ENCODE measurements at places on chromosomes 3 and 15.
A peak's percentile ranks its signal among the peaks of the same experiment; 100 is the strongest.

DNA sequence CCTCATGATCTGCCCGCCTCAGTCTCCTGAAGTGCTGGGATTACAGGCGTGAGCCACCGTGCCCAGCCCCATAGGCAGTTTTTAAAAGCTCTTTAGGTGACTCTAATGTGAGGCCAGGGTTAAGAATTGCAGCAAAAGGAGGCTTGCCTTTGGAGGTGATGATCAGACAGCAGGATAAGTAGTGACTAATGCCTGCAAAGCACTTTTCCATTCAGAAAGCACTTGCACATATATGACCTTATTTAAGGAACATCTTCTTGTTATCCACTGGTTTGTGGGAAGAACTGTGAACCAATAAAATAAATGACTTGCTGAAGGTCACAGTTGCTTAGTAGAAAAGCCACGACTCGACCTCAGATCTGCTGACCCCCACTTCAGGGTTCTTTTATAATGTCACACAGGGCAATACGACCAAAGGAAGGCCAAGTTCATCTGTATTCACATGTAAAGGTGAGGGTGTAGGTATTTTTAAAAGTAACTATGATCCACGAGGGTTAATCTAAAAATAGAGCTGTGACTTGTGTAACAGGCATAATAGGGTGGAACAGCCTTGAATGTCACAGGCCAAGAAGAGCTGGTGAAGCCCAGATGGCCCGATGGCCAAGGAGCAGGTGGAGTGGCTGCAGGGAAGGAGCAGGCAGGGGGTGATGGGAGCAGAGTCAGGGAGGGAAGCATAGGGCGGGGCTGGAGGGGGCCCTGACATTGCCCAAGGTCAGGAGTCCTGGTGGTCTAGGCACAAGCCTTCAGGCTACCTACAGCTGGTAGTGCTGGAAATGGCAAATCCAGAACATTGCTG lies 24.4 kb downstream of the LARP6 start:
- no peak for DNase-seq

- no peak for DNase-seq
Measured at GRCh38 chr15:81744364-81744763, 301.5 kb downstream of the MEX3B start.

DNA sequence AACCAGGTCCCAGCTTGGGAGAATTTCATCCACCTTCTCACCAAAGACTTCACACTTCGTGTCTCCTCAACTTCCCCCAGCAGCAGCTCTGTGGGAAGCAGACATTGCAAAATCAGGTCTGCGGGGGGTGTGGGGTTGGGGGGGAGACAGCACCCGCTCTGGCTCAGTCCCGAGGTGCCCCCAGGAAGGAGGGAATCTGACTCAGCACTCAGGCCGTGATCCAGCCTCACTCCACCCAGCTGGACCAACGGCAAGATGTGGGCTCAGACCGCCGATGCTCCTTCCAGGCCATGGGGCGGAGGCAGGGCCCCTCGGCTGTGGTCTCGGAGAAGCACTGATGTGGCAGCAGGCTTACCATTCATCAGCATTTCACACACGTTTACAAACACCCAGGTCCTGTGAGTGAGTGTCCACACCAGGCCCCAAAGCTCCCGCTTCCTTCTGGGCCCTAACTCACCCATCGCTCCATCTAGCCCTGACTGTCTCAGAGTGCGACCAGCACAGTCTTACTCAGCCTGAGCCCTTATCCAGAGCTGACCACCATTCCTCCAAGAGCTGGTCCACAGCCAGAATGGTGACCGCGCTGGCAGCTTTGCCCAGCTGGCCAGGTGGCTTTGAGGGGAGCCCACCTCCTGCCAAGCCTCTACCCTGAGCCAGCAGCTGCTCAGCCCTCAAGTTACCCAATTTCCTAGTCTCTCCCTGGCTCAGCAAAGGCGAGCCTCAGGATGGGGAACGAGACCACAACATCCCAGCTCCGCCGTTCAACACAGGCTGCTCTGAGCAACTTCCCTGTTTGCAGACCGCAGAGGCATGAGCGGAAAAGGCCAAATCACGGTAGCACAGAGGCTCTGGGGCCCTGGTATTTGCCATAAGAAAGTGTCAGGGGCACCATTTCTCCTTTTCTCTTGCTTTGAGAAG lies 3.3 kb downstream of the STAB1 start:
- no peak for DNase-seq

GRCh38 chr15:98643115-98643514 lies 5.2 kb upstream of the IGF1R start:
- DNase-seq = no peak

- no peak for DNase-seq
Measured at GRCh38 chr3:159789742-159790635, 198.6 kb upstream of the IL12A start.

DNA sequence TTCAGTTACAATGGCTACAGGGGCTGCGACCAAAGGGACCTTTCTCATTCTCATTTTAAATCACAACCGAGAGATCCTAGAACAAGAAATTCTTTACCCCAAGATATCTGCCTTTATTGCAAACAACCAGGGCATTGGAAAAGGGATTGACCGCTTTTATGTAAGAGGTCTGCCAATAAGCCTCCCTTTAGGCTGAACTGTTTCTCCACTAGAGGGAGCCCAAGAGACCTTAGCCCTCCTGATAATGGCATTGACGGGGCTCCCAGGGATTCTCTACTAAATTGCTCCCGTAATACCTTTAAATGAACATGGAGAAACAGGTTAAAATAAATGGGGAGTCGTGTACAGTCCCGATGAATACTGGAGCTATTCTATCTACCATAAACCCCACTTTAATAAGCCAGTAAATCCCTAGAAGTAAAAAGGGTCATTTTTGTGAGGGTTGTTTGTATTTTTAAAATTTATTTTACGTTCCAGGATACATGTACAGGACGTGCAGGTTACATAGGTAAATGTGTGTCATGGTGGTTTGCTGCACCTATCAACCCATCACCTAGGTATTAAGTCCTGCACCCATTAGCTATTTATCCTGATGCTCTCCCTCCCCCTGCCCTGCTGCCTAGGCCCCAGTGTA lies 7.5 kb upstream of the IGSF10 start:
- DNase-seq = peak; percentile 40

- peak; percentile 22 for DNase-seq
Measured at GRCh38 chr15:64536244-64536836, 76.0 kb downstream of the ZNF609 start.

DNA sequence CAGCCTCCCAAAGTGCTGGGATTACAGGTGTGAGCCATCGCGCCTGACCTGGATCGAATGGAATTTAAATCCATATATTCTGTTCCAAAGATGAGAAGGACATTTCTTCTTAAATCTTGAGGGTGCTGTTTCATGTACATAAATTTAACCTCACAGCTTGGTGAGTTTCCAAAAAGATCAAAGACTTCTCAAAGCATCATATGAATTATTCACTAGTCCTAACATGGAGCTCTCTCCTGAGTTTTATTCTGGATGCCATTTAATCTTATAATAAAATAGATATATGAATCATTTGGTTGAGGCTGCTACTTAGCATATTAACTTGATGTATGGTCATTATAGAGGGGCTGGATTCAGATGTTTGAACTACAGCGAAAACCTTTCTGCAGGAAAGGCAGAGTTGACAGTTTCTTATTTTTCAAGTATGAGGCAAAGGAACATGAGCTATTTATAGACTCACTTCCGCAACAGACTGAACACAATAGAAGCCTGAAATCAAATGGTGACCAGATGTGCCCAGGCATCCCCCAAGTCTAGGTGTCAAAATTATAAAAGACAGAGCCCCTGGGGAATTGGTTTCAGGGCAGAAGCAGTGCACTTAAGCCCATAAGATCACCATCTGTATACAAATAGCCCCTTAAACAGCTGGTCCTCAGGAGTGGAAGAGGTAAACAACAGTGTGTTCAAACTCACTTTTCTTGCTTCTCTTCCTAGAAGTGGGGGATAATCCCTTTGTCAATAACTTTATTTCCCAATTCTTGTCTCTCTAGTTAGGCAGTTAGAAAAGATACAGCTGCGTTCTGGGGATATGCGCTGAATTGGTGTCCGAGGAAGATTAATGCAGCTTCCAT lies 29.7 kb downstream of the STARD9 start:
- no peak for DNase-seq

GRCh38 chr3:156787926-156788663 lies 38.1 kb upstream of the LEKR1 start:
- DNase-seq = peak; percentile 54

DNA sequence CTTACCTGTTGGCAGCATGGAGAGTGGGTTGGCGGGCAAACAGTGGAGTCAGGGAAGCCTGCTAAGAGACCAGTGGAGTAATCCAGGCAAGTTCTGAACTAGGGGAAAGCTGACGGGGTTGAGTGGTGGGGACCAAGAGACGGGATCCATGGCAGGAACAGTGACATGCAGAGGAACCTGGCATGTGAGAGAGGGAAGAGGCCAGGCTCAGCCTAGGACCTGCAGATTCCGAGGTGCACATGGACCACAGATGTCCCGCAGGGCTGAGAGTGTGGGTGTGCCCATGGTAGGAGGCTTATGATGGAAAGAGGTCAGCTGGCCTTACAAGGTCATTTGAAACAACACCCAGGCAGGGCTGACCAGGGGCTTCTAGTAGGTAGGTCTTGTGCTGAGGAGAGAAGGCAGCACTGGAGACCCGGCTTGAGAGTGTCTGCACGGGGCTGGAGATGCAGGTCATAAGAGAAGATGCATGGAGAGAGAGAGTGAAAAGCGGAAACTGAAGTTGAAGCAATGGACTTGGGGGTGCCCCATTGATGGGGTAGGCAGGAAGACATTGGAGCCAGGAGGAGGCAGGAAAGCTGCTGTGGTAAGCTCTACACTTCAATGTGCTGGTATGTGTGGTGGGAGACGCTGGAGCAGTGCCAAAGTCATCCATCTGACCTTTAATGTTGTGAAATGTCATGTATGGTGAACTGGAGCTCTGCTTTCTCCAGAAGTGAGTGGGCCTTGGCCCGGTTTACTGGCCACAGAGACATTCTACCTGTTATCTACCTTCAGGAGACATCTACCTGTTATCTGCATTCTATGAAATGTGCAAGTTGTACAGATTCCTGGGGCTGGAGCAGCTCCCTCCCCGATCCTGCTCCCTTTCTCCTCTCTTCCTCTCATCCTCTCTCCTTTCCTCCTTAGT lies 4.6 kb downstream of the SPSB4 start:
- no peak for DNase-seq

GRCh38 chr15:86541540-86541939 lies 461.9 kb downstream of the AGBL1 start:
- no peak for DNase-seq

DNA sequence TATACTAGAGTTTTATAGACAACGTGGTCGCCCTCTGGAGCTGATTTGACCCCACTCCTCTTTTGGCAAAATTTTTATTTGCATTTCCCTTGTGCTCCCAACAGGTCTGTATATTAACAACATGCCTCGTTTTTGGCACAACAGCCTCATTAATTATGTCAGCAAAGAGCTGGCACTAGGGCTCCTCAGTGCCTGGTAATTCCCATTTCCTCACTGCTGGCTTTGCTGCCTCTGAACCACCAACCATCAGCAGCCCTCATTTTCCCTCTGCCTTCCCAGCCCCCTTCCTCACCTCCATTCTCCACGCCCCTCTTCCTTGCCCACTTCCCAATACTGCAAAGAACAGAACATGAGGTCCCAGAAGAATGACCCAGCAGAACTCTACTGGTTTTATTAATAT lies 204.8 kb downstream of the ABHD5 start:
- DNase-seq = no peak

GRCh38 chr3:64224826-64225610 lies at the start of gene PRICKLE2:
PRICKLE2 (minus strand) TSS chr3:64225466; CDS start chr3:64198927, 26,539 bp downstream.
- DNase-seq = no peak

DNA sequence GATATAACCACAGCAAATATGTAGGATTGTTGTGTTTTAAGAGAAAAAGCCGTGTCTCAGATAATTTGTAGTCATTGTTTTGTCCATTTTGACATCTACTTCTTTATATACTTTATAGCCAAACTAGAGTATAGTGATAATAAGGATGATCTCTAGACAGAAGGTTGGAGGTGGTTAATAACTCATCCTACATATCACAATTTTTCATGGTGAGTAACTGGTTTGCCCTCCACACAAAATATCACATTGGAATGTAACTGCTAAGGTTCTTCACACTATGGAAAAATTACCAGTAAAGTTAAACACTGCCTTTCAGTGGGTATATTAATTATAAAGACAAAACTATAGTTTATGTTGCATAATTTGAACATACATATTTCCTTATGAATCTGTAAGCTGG lies 380.7 kb downstream of the LPP start:
- no peak for DNase-seq

- DNase-seq = no peak
Measured at GRCh38 chr15:38029736-38030135, 95.3 kb downstream of the TMCO5A start.

DNA sequence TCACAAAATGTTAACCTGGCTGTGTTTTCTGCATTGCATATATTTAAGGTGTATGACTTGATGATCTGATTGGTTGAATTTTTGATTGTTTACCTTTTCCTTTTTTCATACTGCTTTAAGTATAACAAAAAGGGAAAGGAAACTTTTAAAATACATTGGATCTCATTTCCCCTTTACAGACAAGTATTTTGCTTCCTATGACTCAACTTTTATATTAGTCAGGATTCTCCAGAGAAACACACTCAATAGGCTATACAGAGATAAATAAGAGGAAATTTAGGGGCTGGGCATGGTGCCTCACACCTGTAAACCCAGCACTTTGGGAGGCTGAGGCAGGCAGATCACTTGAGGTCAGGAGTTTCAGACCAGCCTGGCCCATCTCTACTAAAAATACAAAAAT lies 205.8 kb downstream of the TJP1 start:
- no peak for DNase-seq

GRCh38 chr15:60651734-60652141 lies 172.8 kb upstream of the ICE2 start:
- no peak for DNase-seq

- no peak for DNase-seq
Measured at GRCh38 chr3:30266524-30266923, 339.9 kb upstream of the TGFBR2 start.

DNA sequence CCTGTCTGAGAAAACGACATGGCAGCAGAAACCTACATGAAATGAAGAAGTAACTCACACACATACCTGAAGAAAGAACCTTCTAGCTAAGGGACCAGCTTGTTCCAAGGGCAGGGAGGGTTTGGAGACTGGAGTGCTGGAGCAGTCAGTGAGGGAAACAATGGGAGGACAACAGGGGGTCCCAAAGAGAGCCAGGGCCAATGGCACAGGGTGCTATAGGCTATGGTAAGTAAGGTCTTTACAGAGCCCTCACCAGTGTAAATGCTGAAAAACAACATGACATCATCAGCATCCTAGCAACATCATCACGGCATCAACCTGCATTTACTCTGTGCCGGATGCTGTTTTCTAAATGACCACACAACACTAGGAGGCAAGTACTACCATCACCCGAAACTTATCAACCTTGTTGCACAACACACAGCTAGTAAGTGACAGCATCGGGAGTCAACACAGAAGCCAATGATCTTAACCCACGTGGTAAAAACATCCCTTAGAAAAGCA lies 449.5 kb upstream of the WNT5A start:
- no peak for DNase-seq

GRCh38 chr3:97430601-97431000 lies 334.0 kb upstream of the ARL6 start:
- DNase-seq = no peak

GRCh38 chr3:58357402-58357801 lies 24.7 kb downstream of the PXK start:
- no peak for DNase-seq
